ENCODE measurements at places on chromosomes 1 and 21. TPM values are rescaled to one million over a fixed set of nuclear protein-coding genes. Genes with fewer than 3 reads are reported as not detected.

DNA sequence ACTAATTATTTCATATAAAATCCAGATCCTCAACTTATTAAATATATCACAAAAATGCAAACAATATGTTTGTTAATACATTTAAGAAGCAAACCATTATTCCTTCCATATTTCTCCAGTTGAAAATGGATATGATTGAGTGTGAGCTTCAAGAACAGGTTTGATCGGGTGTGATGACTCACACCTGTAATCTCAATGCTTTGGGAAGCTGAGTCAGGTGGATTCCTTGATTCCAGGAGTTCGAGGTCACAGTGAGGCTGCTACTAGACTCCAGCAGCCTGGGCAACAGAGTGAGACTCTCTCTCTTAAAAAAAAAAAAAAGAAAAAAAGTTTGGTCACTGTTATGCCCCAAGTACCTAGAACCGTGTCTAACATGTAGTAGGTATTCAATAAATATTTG lies 42.9 kb upstream of the RRP15 start:
- DNase-seq: no peak

DNA sequence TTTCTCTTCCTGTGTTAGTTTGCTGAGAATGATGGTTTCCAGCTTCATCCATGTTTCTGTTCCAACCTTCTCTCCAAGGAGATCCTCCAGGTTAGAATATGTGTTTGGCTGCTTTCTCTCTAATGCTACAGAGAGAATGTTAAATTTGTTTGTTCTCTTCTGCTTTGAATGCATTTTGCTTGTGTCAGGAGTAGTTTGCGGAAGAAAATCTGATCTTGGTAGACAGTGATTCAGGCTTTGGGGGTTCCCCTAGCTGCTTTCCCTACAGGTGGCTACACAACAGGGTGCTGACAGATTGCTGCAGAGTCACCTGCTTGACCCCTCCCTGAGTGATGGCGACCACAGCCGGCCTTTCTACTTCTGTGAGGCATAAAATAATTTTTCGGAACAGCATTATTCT lies 41.8 kb downstream of the MACO1 start:
- DNase-seq: no peak

DNA sequence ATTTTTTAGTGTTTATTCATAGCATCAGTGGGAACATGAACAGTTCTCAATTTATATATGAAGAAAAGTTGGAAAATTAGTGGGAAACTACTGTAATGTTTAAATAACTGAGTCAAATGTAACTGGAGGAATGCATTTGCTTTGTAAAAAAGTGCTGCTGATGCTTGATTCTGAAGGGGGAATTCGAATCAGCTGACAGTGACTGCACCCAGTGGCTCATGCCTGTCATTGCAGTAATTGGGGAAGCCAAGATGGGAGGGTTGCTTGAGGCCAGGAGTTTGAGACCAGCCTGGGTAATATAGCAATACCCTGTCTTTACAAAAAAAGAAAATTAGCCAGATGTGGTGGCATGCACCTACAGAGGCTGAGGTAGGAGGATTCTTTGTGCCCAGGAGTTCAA lies 398.4 kb downstream of the ZP4 start:
- no peak for DNase-seq

DNA sequence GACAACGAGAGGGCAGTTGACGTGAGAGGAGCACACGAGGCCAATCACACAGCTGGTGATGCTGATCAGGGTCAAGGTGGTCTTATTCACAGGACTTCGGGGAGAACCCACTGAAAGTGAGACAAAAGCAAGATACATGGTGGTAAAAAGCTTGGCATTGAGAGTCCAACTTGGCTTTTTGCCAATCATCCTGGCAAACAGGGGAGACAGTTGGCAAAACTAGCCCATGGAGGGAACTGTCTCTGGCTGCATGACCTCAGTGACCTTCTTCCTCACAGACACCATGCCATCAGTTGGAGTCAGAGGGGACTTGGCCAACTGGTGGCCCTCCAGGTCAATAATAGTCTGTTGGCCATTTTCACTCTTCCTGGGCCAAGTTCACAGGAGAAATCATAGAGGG lies 139.9 kb downstream of the ASTN1 start:
- DNase-seq: no peak

DNA sequence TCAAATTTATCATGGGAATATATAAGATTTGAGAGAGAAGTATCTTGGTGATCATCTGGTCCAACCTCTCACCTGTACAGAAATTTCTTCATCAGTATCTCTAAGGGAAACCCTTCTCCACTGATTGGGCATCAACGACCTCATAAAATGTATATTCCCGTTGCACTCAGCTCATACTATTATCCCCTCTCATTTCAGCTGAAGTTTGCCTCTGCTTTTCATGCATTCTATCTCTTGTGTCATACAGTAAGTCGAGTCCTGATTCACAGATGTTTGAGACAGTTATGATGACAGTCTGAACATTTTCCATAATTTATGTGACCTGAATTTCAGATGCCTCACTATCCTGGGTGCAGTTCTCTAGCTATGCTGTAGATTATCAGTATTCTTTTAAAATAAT lies 21.0 kb downstream of the OR10R2 start:
- DNase-seq: no peak

- DNase-seq: no peak
These were observed 651.4 kb downstream of the KCNT2 start for GRCh38 chr1:195956845-195957244.

DNA sequence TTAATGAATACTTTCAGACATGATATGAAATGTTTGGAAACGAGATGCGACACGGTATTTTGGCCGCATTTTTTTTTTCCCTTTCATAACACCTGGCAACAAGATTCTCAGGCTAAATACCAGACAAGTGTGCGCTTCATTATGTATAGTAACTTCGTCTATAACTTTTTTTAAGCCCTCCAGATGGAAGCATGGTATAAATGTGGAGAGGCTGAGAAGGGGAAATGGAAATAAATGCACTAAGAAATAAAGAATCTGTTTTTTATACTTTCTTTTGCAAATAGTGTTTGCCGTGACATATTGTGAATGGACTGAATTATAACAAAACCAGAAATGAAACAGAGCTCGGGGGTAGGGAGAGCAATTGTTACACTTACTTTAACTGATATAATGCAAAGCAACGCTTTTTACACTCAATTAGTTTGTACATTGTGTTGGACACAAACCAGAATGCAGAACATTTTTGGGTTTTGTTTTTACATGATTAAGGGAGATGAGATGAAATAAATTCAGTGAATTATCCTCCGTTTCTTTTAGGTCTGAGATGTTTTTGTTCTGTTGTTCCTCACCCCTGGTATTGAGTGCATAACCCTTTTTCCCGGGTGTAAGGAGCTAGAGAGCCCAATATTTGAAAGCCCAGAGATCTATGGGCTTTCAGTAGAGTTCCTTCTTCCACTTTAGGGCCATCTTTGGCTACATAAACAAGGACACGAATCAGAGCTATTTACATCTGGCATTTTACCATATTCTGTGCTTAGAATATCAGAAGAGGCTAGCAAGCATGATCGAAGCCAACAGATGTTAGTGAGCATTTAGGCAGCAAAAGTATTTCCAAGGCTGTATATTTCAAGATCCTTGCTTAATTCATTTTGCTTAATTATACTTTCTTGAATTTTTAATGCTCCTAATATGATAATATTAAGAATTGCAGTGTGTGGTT lies 478.0 kb downstream of the CAMTA1 start:
- DNase-seq: no peak

GRCh38 chr1:118396829-118397495 lies 211.9 kb upstream of the SPAG17 start:
- no peak for DNase-seq

DNA sequence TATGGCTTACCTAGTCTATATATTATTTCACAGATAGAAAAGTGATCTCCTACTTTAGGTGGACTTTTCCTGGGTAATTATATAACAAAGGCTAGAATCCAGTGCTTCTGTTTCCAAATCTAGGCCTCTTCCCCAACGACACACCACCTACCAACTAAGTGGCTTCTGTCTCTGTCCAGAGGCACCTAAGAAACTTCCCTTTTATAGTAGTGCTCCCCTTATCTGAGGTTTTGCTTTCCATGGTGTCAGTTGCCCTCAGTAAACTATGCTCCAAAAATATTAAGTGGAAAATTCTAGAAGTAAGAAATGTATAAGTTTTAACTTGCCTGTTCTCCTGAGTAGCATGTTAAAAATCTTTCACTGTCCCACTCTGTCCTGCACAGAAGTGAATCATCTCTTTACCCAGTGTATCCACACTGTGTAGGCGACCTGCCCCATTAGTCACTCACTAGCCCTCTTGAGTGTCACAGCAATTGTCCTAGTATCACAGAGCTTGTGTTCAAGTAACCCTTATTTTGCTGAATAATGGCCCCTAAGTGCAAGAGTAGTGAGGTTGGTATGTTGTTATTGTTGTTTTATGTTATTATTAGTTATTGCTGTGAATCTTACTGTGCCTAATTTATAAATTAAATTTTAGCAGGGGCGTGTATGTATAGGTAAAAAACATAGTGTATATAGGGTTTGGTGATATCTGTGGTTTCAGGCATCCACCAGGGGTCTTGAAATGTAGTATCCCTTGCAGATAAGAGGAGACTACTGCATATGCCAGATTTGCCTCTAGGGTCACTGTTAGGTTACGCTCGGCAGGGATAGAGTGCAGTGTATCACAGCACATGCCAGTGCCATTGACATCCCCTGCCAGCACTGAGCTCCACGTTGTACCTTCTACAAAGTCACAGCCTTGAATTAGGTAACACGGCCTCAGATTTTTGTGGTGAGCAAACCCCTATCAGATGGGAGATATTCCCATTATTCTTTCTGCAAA lies 14.7 kb upstream of the CD53 start:
- DNase-seq: no peak

- DNase-seq: no peak
These were observed 23.2 kb downstream of the CD1D start for GRCh38 chr1:158203693-158204457.

GRCh38 chr1:212293579-212293978 lies 8.4 kb downstream of the PPP2R5A start:
- DNase-seq: no peak

- DNase-seq: no peak
These were observed 315.6 kb downstream of the NFIA start for GRCh38 chr1:61397935-61398334.

S100A5 gene
- not detected for total RNA-seq

TRIM45 gene
- 13.0 TPM for total RNA-seq

UBASH3A gene
- total RNA-seq: not detected
